ENCODE measurements at places on chromosomes 5 and 9. TPM values are rescaled to one million over a fixed set of nuclear protein-coding genes. Genes with fewer than 3 reads are reported as not detected.

- no peak for DNase-seq
Observed at GRCh38 chr5:113989913-113990305, 372.0 kb upstream of the KCNN2 start.

SPACA9 gene
- total RNA-seq, result 2.7 TPM

FAM151B gene
- total RNA-seq, result 2.1 TPM

AGXT2 gene
- total RNA-seq, result not detected

GRCh38 chr5:114223866-114224265 lies 138.0 kb upstream of the KCNN2 start:
- DNase-seq, result peak; percentile 35

SMIM3 gene
- 3.0 TPM for total RNA-seq

DNA sequence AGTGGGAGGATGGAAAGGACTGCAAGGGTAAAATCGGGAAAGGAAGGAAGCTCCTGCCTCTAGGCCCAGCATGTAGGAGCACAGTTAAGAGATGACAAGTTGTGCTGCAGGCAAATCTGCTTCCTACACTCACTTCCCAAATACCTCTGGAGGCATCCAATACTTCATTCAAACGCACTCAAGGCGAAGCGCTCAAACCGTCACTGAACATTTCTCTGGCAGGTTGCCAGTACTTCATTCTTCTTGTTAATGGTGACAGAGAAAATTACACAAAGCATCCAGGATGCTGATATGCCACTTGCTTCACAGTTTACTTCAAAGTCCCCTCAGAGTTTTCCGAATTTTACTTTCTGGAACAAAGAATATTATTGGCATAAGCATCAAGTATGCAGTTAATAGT lies 59.8 kb downstream of the NREP start:
- no peak for DNase-seq

GRCh38 chr5:176899946-176900779 lies 1.0 kb upstream of the HK3 start:
- DNase-seq, result no peak

DNA sequence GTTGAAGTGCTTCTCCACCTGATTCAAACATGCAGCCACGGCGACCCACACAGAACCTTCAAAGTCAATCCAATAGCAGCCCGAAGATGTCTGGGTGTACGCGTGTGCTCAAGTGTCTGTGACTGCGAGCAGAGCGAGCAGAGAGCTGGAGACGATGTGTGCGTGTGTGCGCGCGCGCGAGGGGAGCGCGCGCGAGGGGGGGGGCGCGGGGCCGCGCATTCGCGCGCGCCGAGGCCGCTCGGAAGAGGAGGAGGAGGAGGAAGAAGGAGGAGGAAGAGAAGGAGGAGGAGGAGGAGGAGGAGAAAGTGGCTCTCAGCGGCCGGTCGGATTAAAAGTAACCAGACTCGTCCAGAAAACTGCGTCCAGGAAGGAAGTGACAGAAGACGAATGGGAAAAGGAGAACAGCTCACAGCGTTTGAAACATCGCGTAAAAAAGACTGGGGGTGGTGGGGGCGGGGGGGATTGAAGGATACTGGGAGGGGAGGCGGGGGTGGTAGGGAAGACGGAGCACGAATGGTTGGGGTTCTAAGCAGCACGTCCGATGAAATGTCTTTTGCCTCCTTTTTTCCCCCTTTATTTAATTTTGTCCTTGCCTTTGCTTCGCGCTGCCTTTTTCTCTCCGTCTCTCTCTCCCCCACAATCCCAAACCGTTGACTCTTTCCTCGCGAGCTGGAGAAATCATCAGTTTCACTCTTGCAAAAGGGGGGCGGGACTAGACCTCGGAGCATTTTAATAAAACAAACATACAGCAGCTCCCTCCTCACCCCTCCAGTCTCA lies at the start of gene MEF2C:
Gene MEF2C, minus strand, starts transcription at position 126 of the 777 bp plus-strand sequence. CDS start 59,396 bp downstream, outside the sequence.
- peak; percentile 72 for DNase-seq

- DNase-seq, result no peak
Observed at GRCh38 chr5:62354028-62354874, 48.2 kb downstream of the KIF2A start.

FCN2 gene
- not detected for total RNA-seq

DNA sequence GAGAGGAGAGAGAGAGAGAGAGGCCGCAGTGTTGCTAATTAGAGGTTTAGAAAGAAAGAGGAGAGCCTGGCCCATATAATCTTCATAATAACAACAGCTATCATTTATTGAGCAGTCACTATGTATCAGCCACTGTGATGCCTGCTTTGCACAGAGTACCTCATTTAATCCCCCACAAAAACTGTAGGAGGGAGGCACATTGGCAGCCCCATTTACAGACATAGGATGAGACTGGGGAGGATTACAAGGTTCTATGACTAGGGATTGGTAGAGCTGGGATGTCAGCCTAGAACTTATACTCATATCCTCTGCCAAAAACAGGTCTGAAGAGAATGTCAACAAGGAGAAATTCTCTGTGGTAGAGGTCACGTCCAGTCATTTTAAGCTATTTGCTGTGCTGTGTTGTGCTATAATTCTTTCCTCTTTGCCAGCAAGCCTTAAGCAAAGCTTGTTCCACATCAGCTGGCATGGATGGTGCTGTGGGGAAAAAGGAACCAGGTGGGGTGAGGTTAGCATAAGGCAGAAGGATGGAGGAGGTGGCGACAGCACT lies 6.7 kb upstream of the GCNT4 start:
- DNase-seq, result no peak

OSMR gene
- 17.4 TPM for total RNA-seq

DNA sequence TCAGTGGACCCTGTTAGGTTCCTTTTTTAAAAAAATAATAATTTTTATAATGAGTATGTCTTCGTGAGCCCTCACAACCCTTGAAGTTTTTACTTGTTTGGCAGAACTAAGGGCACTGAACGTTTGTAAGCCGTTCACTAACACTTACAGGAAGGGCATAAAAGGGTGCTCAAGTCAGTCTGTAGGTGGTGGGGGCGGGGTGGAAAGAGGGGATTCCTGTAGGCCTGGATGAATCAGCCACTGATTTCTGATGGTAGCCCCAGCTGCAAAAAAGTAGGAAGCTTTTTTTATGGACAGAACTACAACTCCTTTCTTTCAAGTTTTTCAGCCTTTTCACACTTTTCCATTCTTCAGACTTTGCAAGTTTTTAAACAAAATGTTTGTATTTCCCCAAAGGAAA lies 35.8 kb downstream of the PIK3R1 start:
- DNase-seq, result no peak

DNA sequence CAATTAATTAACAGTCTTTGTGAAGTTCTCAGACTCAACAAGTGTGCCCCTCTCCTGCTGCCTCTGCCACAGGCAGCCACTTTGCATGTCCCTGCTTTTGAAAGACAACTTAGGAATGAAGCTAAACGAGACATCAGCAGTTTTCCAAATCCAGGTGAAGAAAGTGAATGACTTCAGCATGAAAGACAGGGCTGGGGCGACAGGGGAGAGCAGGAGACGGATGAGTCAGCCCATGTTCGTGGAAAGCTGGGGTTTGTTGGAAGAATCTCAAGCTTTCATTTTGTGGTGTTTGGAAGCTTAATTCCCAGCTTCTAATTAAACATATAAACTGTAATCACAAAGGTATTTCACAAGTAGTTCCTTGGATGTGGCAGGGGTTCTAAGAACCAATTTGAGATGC lies 207.8 kb upstream of the MAP3K1 start:
- DNase-seq, result no peak

GRCh38 chr5:139157556-139157955 lies 40.6 kb downstream of the SIL1 start:
- DNase-seq, result no peak

PCDHB5 gene
- 7.8 TPM for total RNA-seq

DNA sequence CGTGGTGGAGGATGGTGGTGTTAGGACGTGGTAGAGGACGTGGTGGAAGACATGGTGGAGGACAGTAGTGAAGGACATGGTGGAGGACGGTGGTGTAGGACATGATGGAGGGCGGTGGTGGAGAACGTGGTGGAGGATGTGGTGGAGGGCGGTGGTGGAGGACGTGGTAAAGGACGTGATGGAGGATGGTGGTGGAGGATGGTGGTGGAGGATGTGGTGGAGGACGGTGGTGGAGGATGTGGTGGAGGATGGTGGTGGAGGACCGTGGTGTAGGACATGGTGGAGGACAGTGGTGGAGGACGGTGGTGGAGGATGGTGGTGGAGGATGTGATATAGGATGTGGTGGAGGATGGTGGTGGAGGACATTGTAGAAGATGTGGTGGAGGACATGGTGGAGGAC lies 67.6 kb downstream of the S1PR3 start:
- no peak for DNase-seq

GRCh38 chr9:95085861-95086563 lies 231.5 kb downstream of the FANCC start:
- DNase-seq, result no peak

DNA sequence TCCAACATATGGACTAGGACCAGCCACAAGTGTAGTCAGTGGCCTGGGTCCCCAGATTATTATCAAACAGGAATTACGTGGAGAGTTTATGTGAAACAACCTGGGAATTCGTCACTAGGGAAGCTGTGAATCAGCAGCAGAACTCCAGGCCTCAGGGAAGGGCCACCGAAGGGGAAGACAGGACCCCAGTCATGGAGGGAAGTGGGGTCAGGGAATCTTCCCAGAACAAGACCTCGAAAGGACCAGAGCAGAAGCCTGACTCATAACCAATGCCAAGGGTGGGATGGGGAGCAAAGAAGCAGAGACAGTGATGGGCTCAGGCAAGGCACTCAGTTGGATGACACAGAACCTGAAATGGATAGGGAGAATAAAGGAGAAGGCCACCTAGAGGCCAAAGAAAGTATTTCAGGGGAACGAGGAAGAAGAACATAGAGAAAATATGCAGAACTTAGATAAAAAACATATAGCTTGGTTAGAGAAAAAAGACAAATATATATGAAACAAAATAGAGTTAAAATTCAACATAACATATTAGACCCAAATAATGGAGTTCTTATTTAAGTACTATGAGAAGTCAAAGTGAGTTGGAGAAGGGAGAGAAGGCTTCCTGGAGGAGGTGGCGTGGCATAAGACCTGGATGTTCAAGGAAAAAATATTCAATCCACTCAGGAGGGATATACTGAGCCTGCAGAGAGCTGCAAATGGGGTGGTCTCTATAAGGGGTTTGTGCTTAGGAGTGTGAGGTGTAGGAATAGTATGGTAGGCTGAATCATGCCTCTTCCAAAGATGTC lies 66.7 kb upstream of the CAST start:
- no peak for DNase-seq

ADAMTSL1 gene
- total RNA-seq, result 18.2 TPM

FGD3 gene
- 1.1 TPM for total RNA-seq

IL3 gene
- not detected for total RNA-seq

GRCh38 chr5:53127107-53127506 lies 17.6 kb upstream of the MOCS2 start:
- DNase-seq, result no peak

- DNase-seq, result no peak
Observed at GRCh38 chr5:33235824-33236223, 204.9 kb upstream of the TARS1 start.

GRIA1 gene
- 21.9 TPM for total RNA-seq

HMMR gene
- 8.6 TPM for total RNA-seq

ROPN1L gene
- 4.0 TPM for total RNA-seq

GPR150 gene
- not detected for total RNA-seq

- DNase-seq, result no peak
Observed at GRCh38 chr5:30287890-30288289, 905.6 kb upstream of the CDH6 start.

GRCh38 chr9:532707-533106 lies 308.8 kb upstream of the DMRT1 start:
- no peak for DNase-seq

SPATA31D4 gene
- not detected for total RNA-seq

GABRA6 gene
- total RNA-seq, result not detected

DNA sequence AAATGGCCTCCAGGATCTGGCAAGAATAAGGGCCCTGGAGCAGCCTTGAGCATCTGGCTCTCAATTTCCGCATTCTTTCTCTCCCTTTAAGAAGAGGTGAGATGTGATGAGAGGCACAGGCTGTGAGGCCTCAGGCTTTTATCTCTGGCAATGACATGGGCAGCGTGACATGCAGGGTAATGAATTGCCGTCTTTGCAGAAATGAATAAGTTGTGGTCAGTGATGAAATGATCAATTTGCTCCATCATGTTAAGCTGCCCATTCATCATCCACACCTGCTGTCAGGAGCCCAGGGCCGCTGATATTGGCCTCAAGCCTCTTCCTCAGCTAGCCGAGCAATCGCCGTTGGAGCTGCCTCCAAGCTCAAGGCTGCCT lies 265.3 kb downstream of the TRIM32 start:
- DNase-seq, result no peak

MBLAC2 gene
- 3.8 TPM for total RNA-seq

DNA sequence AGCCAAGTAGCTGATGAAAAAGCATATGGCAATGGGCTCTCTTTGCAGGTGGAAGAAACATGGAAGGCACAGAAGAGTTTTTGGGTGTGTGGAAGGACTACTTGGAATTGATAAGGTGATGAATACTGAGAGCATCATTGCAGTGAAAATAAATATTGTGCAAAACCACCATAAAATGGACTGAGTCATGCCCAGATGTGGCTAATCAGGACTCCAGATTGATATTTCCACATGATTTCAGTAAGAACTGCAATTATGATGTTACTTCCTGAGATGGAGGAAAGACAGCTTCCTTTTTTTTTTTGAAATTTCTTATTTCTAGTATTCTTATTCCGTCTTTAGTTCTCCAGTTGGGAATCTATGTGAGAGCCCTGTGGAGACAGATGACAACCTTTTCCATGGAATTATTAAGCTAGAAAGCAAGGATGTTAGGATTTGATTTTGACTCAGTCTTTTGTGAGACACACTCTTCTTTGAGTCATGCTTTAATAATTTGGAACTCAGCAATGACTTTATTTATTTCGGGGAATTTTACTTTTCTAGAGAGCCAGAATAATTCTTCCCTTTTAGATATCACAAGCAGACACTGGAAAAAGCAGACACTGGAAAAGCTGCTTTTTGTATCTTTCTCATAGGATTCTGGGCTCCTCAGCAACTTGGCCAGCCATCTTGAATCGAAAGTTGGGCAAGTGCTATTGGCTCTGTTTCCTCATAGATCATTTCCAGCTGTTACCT lies 94.2 kb upstream of the VCAN start:
- DNase-seq, result no peak

MED7 gene
- 9.5 TPM for total RNA-seq

SPINK4 gene
- total RNA-seq, result not detected

ANKDD1B gene
- total RNA-seq, result 0.31 TPM

DNA sequence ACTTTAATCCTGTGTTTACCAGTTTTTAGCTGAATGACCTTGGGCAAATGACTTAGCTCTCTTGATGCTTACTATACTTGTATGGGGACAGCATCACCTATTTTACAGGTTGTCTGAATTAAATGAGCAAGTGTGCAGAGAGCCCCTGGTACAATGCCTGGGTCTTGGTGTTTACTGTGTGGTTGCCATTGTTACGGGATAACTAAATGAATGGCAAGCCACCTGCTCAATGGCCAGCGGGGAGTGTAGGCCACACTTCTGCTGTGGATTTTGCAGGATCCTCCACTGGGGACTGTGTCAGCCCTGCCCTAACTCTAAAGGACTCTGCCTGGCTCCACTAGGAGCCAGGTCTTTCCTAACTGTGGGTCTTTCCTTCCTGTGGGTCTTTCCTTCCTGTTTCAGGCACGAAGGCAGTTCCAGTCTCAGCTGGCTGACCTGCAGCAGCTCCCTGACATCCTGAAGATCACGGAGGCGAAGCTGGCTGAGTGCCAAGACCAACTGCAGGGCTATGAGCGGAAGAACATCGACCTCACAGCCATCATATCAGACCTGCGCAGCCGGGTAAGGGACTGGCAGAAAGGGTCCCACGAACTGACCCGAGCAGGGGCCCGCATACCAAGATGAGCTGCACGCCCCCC lies 10.3 kb upstream of the GLE1 start:
- peak; percentile 90 for DNase-seq
